ENCODE measurements at places on chromosomes 5 and 9. TPM values are rescaled to one million over a fixed set of nuclear protein-coding genes. Genes with fewer than 3 reads are reported as not detected.

FCN1 gene
- total RNA-seq: 5.1 TPM

DNA sequence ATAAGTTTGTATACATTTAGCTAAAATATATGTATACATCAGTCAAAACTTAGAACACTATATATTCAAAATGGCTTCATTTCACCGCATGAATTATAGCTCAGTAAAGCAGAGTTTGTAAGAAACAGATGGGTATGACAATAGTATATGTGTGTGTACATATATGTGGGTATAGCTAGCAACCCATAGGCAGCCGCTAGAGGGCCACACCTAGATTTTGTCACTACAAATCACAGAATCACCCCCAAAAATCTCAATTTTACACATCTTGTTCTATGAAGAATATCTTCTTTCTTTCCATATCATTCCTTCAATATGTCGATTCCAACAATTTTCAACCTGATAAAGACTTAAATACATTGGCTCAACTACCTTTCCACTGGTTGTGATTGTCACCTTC is 357.8 kb upstream of the CCNG1 start:
- H3K27me3 ChIP-seq: no peaks in the 10 kb centered on the region
- H3K36me3 ChIP-seq: no peaks in the 10 kb centered on the region
- H3K4me1 ChIP-seq: no peaks in the 10 kb centered on the region
- H3K27ac ChIP-seq: no peak overlapping the region
- no peak for DNase-seq

DMRT3 gene
- 0.33 TPM for total RNA-seq

GRCh38 chr9:87197349-87198130 is 250.2 kb upstream of the GAS1 start:
- no peaks in the 10 kb centered on the region for H3K4me1 ChIP-seq
- H3K27me3 ChIP-seq: no peaks in the 10 kb centered on the region
- H3K36me3 ChIP-seq: no peaks in the 10 kb centered on the region
- H3K27ac ChIP-seq: peak overlapping the region; percentile 58
- DNase-seq: no peak

GRCh38 chr5:1058083-1058945 is 49.7 kb downstream of the NKD2 start:
- H3K27me3 ChIP-seq: no peaks in the 10 kb centered on the region
- H3K36me3 ChIP-seq: no peaks in the 10 kb centered on the region
- no peak for DNase-seq
- no peak overlapping the region for H3K4me3 ChIP-seq

ANKRD31 gene
- total RNA-seq: 0.59 TPM

GRCh38 chr9:81492710-81493447 is 196.5 kb downstream of the TLE1 start:
- no peak overlapping the region for H3K4me3 ChIP-seq
- H3K27ac ChIP-seq: no peak overlapping the region
- no peaks in the 10 kb centered on the region for H3K4me1 ChIP-seq
- no peaks in the 10 kb centered on the region for H3K36me3 ChIP-seq
- no peak for DNase-seq

DNA sequence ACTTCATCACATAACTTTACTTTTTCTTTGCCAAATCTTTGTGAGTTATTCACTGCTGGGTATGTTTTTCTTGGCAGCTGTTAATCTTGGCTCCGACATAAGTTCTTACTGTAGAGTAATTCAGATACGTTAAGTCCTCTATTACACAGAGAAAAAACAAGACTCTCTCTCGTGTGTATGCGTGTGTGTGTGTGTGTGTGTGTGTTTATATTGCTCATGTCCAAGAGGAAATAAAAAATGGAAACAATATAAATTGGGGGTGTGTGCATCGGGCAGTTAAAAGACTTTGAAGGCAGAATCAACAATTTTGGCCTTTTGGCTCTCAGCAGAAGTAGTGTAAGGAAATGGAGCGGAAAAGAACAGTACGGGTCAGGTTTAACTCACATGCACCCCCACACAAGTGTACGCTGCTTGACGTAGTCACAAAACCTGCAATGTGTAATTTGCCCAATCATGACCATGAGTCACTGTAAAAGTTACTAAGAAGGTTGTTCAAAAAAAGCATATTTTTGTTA is 67.2 kb upstream of the IFNE start:
- no peak overlapping the region for H3K27ac ChIP-seq
- peaks cover 4% of the 10 kb centered on the region for H3K4me1 ChIP-seq
- no peak overlapping the region for H3K4me3 ChIP-seq
- no peak for DNase-seq
- no peaks in the 10 kb centered on the region for H3K36me3 ChIP-seq

- H3K27me3 ChIP-seq: no peaks in the 10 kb centered on the region
- no peak for DNase-seq
- H3K36me3 ChIP-seq: no peaks in the 10 kb centered on the region
- H3K4me3 ChIP-seq: no peak overlapping the region
- H3K4me1 ChIP-seq: no peaks in the 10 kb centered on the region
- no peak overlapping the region for H3K27ac ChIP-seq
Observed at GRCh38 chr5:97131139-97131710, 11.2 kb downstream of the LIX1 start.

DNA sequence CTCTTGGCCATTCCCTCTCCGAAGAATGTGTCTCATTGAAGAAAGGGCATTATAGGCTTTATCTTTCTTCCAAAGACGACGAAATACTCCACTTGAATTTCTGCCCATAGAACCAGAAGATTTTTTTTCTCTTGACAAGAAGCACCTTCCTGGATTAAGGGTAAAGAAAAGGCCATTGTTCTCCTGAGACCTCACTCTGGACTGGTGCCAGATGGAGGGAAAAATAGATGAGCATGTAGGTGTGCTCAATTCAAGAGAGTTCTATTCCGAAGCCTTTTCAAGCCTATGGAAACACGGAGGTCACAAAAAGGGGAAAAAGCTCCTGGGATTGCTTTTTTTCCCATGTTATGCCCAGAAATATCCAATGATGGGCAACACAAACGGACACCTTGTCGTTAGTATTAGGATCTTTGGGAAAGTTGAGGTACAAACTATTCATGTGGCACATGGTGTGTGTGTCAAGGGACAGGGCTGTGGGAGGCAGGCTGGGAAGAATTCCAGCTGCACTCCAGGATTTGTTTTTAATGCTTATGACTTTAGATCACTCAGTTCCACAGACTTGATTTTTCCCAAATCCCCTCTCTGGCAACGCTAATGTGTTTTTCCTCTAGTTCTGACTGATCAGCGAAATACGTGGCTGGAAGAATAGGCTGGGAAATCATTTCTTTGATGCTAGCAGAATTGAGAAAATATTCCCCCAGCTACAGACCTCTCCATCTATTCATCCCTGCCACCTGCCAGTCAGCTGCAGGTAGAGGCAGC is 89.9 kb downstream of the SIL1 start:
- peak; percentile 78 for DNase-seq
- no peaks in the 10 kb centered on the region for H3K27me3 ChIP-seq
- H3K4me3 ChIP-seq: peak overlapping the region; percentile 4

DNA sequence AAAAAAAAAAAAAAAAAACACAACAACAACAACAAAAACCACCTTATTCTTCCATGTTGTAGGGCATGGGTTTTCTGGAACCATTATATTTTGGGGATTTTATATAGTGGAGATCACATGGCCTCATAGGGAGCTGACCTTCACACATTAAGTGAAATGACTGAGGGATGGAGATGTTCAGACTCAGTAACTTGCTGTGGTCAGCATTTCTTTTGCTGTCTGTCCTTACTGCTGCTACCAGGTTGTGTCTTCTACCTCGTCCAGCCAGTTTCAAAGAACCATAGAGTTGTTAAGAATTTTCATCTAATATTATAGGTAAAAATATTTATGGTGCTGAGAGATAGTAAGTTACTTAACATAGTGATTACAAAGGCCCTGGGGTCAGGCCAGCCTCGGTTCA is 107.6 kb downstream of the PDE8B start:
- H3K27ac ChIP-seq: no peak overlapping the region
- H3K36me3 ChIP-seq: no peaks in the 10 kb centered on the region
- no peak overlapping the region for H3K4me3 ChIP-seq
- H3K4me1 ChIP-seq: no peaks in the 10 kb centered on the region
- no peak for DNase-seq

GRCh38 chr5:158471535-158471924 is 612.6 kb upstream of the CLINT1 start:
- H3K4me1 ChIP-seq: no peaks in the 10 kb centered on the region
- no peaks in the 10 kb centered on the region for H3K27me3 ChIP-seq
- H3K27ac ChIP-seq: no peak overlapping the region

DNA sequence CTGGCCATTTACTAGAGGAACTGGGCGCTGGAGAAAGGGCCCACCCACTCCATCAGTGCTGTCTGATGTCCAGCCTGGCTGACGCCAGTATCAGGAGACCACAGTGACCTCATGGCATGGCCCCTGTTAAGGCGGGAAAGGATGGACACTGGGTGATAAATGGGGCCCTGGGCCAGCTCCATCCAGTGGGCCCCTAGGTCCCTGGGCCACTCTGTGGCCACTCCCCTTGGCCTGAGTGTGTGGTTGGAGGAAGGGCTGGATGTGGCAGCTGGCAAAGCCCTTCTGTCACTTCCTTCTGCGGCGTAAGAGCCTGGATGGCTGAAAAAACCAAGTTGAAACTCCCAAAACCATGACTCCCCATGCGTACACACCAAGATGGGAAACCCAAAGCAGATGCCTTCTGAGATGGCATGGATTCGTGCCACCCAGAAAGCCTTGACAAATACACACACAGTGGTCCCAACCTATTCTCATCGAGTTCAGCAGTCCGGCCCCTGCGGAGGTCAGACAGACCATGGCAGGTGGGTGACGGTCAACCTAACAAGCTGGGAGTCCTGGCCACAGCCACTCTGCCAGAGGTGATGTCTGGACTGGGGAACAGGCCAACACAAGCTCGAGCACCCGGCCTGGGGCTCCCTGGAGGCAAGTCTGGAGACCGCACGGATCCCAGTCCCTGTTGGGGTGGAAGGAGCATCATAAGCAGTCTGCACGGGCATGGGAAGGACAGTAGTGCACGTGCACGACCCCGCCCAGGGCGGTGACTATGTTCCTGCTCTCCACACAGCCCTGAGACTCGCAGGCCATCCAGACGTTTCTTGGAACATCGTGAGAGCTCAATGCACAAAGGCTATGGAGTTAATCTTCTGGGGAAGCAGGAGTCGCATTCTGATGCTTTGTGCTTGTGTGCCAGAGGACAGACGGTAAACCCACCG is 45.2 kb upstream of the NOTCH1 start:
- no peaks in the 10 kb centered on the region for H3K36me3 ChIP-seq
- no peak overlapping the region for H3K4me3 ChIP-seq
- H3K27me3 ChIP-seq: peaks cover 5% of the 10 kb centered on the region
- no peak for DNase-seq
- no peak overlapping the region for H3K27ac ChIP-seq
- peaks cover 15% of the 10 kb centered on the region for H3K4me1 ChIP-seq

DNA sequence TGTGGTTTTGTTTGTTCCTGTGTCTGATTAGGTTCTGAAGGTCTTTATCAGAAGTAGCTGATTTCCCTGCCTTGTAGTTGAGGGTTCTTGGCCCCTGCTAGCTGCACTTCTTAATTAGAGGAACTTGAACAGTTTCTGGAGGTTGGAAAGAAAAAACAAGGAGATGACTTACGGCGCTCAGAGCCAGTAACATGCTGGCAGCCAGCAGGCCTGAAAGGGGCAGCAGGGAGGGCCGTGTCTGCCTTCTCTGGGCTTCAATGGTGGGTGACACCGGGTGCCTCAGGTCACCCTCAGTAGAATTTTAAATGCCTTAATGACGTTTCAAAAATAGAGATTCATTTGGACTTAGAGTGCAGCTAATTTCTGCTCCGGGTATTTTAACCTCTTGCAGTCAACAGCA is 15.8 kb downstream of the UBE2QL1 start:
- H3K4me1 ChIP-seq: no peaks in the 10 kb centered on the region
- DNase-seq: no peak
- no peak overlapping the region for H3K4me3 ChIP-seq
- H3K36me3 ChIP-seq: no peaks in the 10 kb centered on the region
- H3K27me3 ChIP-seq: no peaks in the 10 kb centered on the region
- no peak overlapping the region for H3K27ac ChIP-seq

DNA sequence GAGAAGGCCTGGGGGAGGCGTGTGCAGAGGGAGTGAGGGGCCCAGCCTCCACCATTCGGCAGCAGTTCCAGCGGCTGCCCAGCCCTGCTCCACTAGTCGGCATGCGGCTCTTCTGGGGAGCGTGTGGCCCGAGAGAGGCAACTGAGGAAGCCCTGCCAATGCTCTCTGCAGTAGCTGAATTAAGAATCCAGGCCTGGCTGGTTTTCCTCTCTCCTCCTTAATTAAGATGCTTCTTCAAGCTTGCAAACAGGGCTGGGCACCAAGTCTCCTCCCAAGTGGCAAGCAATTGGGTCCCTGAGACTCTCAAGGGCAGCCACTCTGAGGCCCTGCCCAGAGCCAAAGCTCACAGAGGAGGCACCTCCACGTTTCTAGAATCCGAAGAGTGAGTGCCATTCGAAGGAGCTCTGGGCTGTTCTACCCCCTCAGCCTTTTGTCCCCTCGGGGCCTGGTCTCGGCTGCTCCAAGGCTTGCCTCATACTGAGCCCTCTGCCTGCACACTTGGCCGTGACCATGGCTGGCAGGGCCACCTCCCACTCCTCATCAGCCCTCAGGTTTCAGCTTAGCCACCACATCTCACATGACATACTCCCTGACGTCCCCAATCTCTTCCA is 75.4 kb upstream of the LRRTM2 start:
- no peaks in the 10 kb centered on the region for H3K27me3 ChIP-seq

PCDHA1 gene
- not detected for total RNA-seq

NIPAL4 gene
- total RNA-seq: 0.29 TPM

NACC2 gene
- 14.0 TPM for total RNA-seq

DNA sequence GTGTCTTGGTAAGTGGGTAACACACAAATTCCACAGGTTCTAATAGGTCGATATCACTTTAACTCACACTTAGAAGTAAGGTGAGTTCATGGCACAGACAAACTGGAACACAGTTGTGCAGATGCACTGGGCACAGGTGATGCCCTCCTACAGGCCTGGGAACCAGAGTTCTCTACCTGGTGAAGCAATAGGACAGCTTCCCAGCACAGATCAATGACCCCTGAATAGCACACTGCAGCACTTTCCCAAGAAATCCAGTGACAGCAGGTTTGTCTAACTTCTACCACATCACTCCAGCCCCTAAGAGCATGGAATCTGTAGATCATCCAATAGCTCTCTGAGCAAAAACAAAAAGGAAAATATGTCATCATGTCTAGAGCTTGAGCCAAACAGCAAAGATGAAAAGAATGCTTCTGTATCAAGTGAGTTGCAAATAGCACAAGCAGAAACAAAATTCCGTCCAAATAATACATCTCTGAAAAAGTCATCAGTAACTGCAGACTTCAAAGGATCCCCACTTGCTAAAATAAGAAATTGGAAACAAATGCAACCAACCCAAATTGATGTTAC is 33.5 kb downstream of the MOCS2 start:
- no peaks in the 10 kb centered on the region for H3K4me1 ChIP-seq
- no peak for DNase-seq
- H3K27me3 ChIP-seq: no peaks in the 10 kb centered on the region
- no peak overlapping the region for H3K4me3 ChIP-seq
- no peak overlapping the region for H3K27ac ChIP-seq
